ENCODE measurements at places on chromosomes 7 and 10.

DNA sequence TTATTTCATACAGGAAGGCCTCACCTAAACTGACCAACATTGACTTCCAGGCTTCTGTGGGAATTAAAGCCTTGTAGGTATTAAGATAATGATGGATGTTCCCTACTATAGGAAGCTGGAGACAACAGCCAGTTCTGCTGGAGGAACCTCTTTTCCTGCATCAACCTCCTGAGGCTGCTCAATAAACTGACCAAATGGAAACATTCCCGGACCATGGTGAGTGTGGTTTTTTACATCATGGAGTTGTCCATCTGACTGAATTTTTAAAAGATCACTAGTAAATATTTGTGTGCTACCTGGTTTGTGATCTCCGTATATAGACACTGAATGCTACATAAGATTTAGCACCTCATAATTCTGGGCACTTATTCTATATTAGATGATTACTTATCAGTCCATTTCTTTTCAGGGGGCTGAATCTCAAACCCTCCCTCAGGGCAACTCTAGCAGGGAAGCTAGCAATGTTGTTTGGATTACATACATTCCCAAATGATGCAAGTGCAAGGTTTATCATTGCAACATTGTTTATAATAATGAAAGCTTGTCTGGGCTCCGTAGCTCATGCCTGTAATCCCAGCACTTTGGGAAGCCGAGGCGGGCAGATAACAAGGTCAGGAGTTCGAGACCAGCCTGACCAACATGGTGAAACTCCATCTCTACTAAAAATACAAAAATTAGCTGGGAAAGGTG, 21.5 kb upstream of the SMKR1 start:
- no peak for DNase-seq

DNA sequence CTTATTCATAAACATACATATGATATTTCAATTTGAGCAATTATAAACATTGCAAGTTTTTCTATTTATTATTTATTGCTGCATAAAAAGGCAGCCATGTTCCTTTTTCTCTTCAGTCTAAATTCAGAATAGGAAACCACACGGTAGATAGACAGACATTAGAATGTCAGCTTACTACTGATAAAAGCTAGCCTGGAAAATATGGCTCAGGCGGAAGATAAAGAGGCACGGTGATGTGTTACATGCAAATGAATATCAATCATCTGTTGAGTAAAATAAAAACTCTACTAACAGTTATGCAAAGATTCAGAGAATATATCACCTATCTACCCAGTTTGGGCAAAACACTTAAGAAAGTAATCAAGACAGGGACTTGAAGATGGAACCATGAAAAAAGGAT, 73.5 kb upstream of the PDSS1 start:
- DNase-seq, result no peak

DNA sequence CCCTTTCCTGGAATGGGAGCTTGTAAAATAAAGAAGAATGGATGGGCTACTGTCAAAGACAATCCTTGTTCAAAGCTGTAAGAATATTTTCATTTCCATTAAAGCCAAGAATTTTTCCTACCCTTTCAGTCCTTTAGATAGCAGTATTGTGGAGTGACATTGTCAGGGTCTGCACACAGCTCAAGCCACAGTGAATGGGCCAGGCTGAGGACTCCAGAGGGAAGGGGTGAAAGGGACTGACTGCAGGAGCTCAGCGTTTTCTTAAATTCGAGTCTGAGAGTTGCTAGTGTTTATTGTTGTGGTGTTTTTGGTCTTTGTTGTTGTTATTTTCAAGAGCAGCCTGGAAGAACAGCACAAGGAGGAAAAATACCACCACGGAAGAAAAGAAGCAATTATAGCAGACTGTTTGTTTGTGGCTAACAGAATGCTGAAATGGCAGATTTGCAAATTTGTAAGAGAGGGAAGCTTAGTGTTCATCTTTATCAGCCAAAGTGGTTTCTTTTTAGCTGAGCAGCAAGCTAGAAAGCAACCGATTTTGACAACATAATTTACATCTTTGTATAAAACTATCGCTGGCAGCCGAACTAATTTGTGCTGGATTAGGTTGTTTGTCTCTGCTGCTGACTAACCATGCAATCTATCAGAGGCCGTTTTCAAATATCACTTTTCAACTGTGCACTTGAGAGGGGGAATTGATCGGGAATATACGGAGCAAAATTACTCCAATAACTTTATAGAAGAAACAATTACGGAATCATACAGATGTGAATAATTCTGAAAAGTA, 192.1 kb downstream of the LRMDA start:
- no peak for DNase-seq

DNA sequence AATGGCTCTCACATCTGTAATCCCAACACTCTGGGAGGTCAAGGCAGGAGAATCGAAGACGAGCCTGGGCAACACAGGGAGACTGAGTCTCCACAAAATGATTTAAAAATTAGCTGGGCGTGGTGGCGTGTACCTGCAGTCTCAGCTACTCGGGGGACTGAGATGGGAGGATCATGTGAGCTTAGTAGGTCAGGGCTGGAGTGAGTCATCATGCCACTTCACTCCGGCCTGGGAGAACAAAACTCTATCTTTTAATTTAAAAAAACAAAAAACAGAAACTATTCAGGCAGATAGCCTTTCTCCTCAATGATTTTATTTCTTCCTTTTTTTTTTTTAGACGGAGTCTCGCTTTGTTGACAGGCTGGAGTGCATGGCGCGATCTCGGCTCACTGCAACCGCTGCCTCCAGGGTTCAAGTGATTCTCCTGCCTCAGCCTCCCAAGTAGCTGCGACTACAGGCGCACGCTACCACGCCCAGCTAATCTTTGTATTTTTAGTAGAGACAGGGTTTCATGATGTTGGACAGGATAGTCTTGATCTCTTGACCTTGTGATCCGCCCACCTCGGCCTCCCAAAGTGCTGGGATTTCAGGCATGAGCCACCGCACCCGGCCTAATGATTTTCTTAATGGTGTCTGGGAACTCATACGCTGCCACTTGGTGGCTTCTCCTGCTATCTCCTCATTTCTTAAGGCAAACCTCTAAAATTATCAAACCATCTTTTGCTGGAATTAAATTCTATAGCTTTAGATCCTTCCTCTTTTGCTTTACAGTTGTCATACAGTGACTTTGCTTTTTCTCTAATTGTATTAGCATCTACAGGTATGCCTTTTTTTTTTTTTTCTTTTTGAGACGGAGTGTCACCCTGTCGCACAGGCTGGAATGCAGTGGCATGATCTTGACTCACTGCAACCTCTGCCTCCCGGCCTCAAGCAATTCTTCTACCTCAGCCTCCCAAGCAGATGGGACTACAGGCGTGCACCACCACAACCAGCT, 22.9 kb downstream of the SRPK2 start:
- no peak for DNase-seq

GRCh38 chr10:72509206-72509799, 116.6 kb downstream of the MICU1 start:
- no peak for DNase-seq

- no peak for DNase-seq
Observed at GRCh38 chr10:99170116-99170675, 65.5 kb downstream of the HPSE2 start.

DNA sequence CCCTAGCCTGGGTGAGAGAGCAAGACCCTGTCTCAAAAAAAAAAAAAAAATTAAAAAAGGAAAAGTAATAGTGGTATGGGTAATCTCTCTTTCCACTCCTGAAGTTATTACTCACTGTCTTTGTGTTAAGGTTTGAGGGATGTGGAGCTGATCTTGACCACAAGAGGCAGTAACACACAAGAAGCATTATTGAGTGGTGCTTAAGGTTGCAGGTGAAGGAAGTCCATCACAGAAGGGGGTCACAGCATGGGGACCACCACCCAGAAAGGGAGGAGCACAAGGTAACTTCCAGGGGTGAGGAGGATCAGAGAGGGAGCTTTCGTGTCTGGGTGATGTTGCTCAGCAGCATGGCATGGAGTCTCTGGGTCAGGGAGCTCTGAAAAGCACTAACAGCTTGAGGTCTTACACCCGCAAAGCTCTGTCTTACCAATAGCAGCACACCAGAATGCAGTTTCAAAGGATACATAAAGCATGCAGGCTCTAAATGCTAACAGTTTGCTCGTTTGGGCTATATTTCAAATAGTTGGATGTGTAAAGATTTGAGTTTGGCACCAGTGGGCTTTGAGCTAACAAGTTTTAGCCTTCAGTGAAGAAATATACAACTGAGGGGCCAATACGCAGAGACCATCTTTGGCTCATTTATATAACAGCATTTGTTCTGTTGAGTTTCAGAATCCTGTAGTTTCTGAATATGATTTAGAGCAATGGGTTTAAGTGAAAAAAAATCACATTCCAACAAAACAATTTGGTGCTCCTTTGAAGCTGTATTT, 100.4 kb upstream of the DNAJC1 start:
- DNase-seq, result no peak

DNA sequence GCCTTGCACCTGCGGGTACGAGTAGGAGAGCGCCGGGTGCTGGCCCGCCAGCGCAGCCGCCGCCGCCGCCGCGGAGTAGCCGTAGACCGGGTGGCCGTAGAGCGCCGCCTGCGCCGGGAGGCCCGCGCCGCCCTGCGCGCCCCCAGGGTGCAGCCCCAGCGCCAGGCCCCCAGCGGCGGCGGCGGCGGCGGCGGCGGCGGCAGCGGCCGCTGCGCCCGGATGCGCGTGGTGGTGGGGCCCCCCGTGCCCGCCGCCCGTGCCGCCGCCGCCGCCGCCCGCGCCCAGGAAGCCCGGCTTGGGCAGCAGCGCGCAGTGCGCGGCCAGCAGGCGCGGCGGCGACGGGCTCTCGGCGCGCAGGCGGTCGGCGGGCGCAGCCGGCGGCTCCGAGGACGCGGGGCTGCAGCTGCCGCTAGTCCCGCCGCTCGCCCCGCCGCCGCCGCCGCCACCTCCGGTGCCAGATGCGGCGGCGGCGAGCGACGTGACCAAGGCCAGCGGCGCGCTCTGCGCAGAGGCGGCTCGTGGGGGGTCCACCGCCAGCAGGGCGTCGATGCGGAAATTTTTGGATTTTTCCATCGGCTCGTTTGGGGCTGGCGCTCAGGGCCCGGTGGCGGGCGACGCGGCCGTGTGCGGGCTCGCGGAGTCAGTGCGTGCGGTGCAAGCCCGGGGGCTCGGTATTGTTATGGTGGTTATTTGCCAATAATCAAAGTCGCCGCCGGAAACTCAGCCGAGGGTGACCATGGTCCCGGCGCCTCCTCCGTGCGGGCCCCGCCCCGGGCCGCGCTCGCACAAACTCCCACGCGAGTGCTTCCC, 480 bp downstream of the MNX1 start:
- no peak for DNase-seq

GRCh38 chr10:125102246-125102645, 58.1 kb downstream of the CTBP2 start:
- no peak for DNase-seq

- DNase-seq, result no peak
Observed at GRCh38 chr10:110020265-110020664, 12.5 kb downstream of the ADD3 start.

DNA sequence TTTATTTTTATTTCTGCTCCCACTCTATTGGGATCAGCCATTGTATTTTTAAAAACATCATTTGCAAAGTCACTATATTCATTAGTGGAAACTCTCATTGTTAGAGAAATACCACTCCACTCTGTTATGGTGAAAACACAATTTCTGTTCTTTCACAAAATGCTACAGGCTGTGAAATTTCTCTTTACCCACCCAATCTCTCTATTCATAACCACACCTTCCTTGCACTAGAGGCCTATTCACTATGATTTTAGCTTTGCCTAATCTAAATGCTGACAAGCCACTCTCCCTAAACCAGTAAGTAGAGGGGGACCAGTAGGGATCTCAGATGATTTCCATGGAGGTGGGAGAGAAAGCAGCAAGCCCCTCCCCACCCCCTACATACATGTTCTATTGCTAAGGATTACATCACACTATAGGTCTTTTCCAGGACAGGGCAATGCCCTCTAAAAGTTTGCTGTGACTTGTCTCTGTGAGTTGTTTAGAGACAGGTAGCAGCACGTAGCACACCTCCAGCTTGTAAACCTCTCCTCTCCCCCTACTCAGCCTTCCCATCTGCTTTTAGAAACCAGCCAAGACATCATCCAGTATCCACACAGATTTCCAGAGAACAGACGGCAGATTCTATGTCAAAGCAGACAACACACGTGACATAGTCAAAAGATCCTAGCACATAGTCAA, 58.3 kb upstream of the PPP1R3C start:
- DNase-seq, result no peak

DNA sequence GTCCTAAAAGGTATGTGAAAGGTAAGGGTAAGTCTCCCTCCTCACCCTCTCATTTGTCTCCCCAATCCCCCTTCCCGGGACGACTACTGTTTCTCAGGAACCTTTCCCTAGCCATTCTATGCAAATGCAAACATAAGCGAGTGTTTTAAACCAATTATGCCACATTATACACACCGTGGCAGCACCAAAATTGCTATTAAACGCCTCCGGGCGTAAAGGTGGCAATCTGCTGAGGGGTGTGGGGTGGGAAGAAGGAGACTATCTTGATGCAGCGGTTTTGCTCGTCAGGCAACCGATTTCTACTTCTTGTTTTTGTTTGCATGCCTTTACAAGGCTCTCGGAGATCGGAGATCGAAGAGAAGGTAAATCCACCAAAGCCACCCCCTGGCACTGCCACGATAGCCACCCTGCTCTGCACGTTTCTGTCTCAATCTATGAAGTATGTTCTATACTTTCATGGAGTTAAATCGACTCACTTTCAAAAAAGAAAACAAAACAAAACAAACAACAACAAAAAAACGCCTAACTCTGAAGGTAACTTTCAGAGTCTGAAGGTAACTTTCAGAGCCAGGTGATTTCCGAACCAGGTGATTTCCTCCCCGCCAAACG, 46.0 kb upstream of the CDK1 start:
- peak; percentile 32 for DNase-seq

GRCh38 chr7:12623885-12624498, 53.5 kb downstream of the SCIN start:
- DNase-seq, result no peak

DNA sequence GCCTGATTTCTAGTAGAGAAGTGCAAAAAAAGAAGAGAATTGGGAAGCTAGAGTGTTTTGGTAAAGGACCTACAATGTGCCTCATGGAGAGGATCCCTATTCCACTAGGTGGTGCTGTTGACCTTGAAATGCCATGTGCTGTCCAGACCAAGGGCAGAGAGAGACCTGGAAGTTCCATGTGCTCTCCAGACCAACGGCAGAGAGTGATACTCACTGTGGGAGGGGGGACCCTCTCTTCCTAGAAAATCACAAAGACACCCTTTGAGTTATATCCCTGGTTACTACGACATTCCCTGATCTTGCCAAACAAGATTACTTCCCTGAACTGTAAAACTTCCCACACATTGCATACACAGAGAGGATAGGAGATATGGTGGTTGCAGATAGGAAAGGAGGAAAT, 212.7 kb upstream of the ZNF804B start:
- peak; percentile 3 for DNase-seq

Measured in activated T-helper 1 cell treated with anti-CD3 and anti-CD28 coated beads, Interleukin-12 subunit alpha, Interleukin-12 subunit beta, Interleukin-2, Interleukin-4 antibody, amounts not matched to agents 30 ng/mL and 10 ng/mL and 1 ng/mL, durations not matched to agents 14 hours and 24 hours and 36 hours (primary cell).